ENCODE measurements at places on chromosomes 16 and 17.

- DNase-seq, result no peak
- no peak overlapping the region for H3K27ac ChIP-seq
- H3K4me3 ChIP-seq, result peak overlapping the region; percentile 79
- peaks cover 37% of the 10 kb centered on the region for H3K36me3 ChIP-seq
Observed at GRCh38 chr17:81710514-81711308, 1.4 kb upstream of the SLC25A10 start.

- H3K4me1 ChIP-seq, result no peaks in the 10 kb centered on the region
- H3K27ac ChIP-seq, result no peak overlapping the region
- no peaks in the 10 kb centered on the region for H3K27me3 ChIP-seq
- H3K36me3 ChIP-seq, result peaks cover 7% of the 10 kb centered on the region
- no peak overlapping the region for H3K4me3 ChIP-seq
- no peak for DNase-seq
Observed at GRCh38 chr17:67624886-67625656, 92.7 kb upstream of the NOL11 start.

- no peak overlapping the region for H3K27ac ChIP-seq
- H3K4me3 ChIP-seq, result no peak overlapping the region
- H3K27me3 ChIP-seq, result no peaks in the 10 kb centered on the region
- H3K36me3 ChIP-seq, result peaks cover 29% of the 10 kb centered on the region
Observed at GRCh38 chr17:32483451-32484019, 3.3 kb upstream of the CDK5R1 start.

DNA sequence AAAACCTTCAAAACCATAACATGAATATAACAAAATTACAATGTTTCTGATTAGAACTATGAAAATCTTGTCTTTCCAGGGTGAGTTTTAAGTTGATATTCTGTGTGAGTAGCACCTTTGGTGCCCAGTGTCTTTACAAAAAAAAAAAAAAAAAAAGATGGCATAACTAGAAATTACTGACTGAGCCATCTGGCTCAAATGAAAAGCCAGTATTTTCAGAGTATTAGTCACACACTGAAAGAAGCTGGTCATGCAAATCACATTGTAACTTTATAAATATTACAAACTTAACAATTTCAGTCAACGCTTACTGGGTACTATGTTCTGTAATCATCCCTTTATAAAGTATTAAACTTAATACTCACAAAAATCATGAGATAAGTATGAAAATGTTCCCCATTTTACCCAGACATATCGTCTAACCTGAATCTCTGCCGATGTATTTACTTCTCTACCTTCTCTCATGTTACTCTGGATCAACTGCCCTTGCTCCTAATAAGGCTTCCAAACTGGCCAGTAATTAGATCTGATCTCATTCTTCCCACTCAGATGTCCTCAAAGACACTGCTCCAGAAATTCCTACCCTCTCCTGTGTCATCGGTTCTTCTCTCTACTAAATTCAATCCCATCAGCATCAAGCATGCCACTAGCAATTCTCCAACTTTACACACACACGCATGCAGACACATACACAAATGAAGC, 25.4 kb downstream of the UBE2G1 start:
- no peaks in the 10 kb centered on the region for H3K27me3 ChIP-seq
- H3K27ac ChIP-seq, result no peak overlapping the region
- DNase-seq, result no peak
- peaks cover 2% of the 10 kb centered on the region for H3K4me1 ChIP-seq

- H3K27me3 ChIP-seq, result no peaks in the 10 kb centered on the region
- H3K4me1 ChIP-seq, result peaks cover 3% of the 10 kb centered on the region
- H3K4me3 ChIP-seq, result no peak overlapping the region
- H3K36me3 ChIP-seq, result no peaks in the 10 kb centered on the region
Observed at GRCh38 chr16:4324492-4325252, 8.8 kb downstream of the GLIS2 start.

DNA sequence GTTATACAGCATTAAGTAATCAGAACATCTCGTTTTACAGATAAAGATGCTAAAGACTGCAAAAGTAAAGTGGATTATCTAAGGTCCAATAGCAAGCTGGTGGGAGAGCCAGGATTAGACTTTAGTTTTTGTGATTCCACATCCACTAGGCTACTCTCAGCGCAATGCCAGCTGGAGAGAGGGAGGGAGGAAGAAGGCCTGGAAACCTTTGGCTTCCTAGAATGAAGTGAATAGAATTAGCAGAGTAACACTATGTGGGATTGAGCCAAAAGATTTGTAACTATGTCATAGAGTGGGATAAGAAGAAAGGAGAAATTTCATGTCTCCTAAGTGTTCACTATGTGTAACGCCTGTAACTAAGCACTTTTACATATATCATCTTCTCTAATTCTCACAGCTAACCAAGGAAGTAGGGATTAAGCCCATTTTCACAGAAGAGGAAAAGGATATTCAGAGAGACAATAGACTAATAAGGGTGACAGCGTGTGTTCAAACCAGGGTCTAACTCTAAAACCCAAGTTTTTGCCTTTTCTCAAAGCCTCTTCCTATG, 25.4 kb upstream of the NSRP1 start:
- no peaks in the 10 kb centered on the region for H3K36me3 ChIP-seq
- no peak overlapping the region for H3K4me3 ChIP-seq

GRCh38 chr16:70597135-70597835, 49.1 kb upstream of the IL34 start:
- H3K4me1 ChIP-seq, result no peaks in the 10 kb centered on the region
- H3K27me3 ChIP-seq, result no peaks in the 10 kb centered on the region
- H3K27ac ChIP-seq, result no peak overlapping the region
- no peak for DNase-seq

GRCh38 chr17:73272906-73273218, 11.2 kb upstream of the CPSF4L start:
- no peaks in the 10 kb centered on the region for H3K27me3 ChIP-seq
- H3K36me3 ChIP-seq, result no peaks in the 10 kb centered on the region
- DNase-seq, result peak; percentile 25
- H3K4me1 ChIP-seq, result no peaks in the 10 kb centered on the region
- no peak overlapping the region for H3K27ac ChIP-seq

DNA sequence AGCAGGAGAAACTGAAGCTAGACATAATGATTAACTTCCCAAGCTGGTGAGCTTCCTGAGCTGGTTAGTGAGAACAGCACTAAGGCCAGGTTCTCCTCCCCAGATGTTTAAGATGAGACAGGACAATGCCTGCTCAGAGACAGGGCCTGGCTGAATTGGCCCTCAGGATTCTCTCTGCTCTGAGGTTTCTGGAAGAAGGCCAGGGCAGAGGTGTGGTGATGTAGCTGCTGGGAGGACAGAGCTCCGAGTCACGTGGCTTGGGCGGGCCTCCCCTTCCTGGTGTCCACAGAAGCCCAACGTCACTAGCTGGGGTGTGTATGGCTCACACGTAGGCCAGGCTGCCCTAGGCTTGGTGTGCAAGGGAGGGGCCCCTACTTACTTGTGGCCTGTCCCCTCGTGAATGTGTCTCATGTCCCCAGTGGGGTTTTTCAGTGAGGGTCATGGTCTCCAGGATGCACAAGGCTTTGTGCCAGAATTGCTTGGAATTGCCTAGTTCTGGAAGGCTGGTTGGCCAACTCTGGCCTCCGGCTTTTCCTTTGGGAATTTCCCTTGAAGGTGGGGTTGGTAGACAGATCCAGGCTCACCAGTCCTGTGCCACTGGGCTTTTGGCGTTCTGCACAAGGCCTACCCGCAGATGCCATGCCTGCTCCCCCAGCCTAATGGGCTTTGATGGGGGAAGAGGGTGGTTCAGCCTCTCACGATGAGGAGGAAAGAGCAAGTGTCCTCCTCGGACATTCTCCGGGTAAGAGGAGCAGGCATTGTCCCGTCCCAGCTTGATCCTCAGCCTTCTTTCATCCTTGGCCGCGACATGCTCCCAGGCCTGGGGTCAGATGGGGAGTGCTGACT, 3.4 kb downstream of the NOD2 start:
- no peak for DNase-seq
- no peak overlapping the region for H3K4me3 ChIP-seq
- no peaks in the 10 kb centered on the region for H3K36me3 ChIP-seq
- H3K27me3 ChIP-seq, result peaks cover 8% of the 10 kb centered on the region
- no peaks in the 10 kb centered on the region for H3K4me1 ChIP-seq

- no peak overlapping the region for H3K4me3 ChIP-seq
- DNase-seq, result no peak
- no peaks in the 10 kb centered on the region for H3K27me3 ChIP-seq
- no peaks in the 10 kb centered on the region for H3K36me3 ChIP-seq
- H3K4me1 ChIP-seq, result no peaks in the 10 kb centered on the region
- H3K27ac ChIP-seq, result no peak overlapping the region
Observed at GRCh38 chr16:58815181-58815888, 81.2 kb upstream of the GOT2 start.

DNA sequence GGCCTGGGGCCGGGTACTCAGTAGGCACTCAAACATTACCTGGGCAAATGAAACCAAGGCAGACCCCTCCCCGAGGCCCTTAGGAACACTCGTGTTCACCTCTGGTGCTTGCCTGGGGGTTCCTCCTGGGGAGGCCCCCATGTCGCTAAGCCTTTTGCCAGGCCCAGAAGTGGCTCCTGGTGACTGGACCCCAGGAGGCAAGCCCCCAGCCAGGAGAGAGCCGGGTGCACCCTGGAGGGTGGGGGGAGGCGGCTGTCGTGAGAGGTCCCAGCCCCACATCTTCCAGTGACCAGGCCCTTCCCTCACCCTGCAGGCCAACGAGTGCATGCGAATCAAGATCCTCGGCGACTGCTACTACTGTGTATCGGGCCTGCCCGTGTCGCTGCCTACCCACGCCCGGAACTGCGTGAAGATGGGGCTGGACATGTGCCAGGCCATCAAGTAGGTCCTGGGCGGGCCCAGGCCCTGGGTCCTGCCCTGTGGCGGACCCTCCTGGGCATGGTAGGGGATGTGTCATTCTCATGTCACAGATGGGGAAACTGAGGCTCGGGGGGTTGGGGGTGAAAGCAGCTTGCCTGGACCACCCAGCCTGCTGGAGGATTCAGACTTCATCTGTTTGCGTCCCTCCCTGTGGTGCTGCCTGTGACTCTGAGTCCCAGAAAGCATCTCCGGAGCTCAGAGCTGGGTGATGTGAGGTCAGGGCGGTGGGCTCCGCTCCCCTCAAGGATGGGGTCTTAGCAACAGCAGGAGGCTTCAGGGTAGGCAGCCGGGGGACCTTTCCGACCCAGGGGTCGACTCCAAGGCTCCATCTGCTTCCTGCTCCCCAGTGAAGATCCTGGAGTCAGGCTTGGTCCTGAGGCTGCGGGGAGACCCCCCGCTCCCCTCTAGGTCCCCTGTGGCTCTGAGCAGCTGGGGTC, 32.5 kb downstream of the ADCY7 start:
- H3K4me1 ChIP-seq, result no peaks in the 10 kb centered on the region
- no peaks in the 10 kb centered on the region for H3K36me3 ChIP-seq
- DNase-seq, result peak; percentile 22
- H3K27ac ChIP-seq, result no peak overlapping the region
- no peaks in the 10 kb centered on the region for H3K27me3 ChIP-seq

DNA sequence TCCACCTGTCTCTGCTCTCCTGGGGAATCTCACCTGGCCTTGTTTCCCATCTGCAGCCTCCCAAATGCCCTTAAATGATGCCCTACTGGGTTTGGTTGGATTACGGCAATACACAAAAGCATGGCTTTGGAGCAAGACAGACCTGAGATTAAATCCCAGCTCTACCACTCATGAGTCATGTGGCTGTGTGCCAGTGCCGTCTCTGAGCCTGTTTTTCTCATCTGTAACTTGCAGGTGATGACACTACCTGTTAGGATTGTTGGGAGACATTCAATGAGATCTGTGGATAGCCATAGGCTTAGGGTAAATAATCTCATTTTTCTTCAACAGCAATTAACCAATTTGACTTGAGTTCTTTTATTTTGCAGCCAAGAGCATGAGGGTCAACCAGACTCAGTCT, 240.3 kb downstream of the MAF start:
- H3K27me3 ChIP-seq, result no peaks in the 10 kb centered on the region
- no peak overlapping the region for H3K4me3 ChIP-seq
- no peak for DNase-seq
- no peaks in the 10 kb centered on the region for H3K36me3 ChIP-seq
- H3K27ac ChIP-seq, result no peak overlapping the region

- peak; percentile 25 for DNase-seq
- no peaks in the 10 kb centered on the region for H3K36me3 ChIP-seq
- H3K27me3 ChIP-seq, result no peaks in the 10 kb centered on the region
- H3K4me3 ChIP-seq, result no peak overlapping the region
- H3K4me1 ChIP-seq, result no peaks in the 10 kb centered on the region
- no peak overlapping the region for H3K27ac ChIP-seq
Observed at GRCh38 chr17:77609553-77610517, 348.7 kb upstream of the TNRC6C start.

- no peaks in the 10 kb centered on the region for H3K27me3 ChIP-seq
- no peak overlapping the region for H3K4me3 ChIP-seq
- H3K27ac ChIP-seq, result no peak overlapping the region
- peaks cover 3% of the 10 kb centered on the region for H3K36me3 ChIP-seq
- no peak for DNase-seq
- peaks cover 2% of the 10 kb centered on the region for H3K4me1 ChIP-seq
Observed at GRCh38 chr16:4381935-4382794, 10.5 kb downstream of the VASN start.

DNA sequence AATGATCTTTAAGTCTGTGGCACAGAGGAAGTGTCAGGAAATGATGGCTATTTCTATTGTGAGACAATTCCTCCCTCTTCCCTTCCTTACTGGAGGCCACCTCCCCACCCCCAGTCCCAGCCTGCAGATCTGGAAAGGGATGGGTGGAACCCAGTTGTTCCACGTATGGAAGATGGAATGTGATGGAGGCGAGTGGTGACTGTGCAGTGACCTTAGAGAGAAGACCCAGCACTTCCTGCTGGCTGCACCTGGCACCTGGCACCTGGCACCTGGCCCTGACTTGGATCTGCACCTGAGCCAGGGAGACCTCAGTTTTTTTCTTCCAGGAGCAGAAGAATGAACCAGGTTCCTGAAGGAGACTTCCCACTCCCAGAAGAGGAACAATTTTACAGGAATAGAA, 33.0 kb upstream of the TMC5 start:
- H3K27me3 ChIP-seq, result no peaks in the 10 kb centered on the region
- no peaks in the 10 kb centered on the region for H3K36me3 ChIP-seq
- H3K27ac ChIP-seq, result no peak overlapping the region

DNA sequence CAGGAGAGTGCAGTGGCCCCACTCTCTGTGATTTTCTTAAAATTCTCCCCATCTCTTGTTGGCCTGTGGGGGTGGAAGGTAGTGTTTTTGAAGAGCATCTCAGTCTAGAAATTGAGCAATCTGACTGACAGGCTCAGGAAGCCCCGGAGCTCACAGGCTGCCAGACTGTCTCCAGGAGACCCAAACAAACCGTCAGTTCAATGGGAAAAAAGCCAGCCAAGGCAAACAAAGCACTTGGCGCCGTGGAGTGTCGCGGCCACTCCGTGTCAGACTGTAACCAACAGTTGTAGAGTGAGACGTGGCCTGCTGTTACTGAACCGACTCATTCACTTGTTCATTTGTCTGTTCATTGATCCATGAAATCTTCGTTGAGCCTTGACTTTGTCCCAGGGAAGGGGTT, 33.7 kb downstream of the RGS9 start:
- H3K4me3 ChIP-seq, result no peak overlapping the region
- H3K27me3 ChIP-seq, result no peaks in the 10 kb centered on the region
- H3K27ac ChIP-seq, result no peak overlapping the region
- H3K36me3 ChIP-seq, result no peaks in the 10 kb centered on the region
- DNase-seq, result no peak

DNA sequence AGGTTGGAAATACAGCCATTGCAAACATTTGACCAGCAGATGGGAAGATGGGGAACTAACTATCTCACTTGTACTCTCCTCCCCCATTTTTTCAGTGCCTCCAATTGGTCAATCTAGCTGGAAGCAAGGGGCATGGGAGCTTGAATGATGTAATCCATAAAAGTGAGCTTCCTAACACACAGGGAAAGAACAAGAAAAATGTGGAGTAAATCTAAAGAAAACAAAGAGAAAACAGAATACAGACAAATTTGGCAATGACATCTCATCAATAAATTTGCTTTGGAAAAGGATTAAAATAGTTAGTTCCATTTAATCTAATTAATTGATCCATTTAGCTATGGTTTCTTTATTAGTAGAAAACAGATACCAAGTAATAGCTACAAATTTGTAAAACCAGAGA, 592.6 kb upstream of the SOX9 start:
- DNase-seq, result no peak
- no peaks in the 10 kb centered on the region for H3K27me3 ChIP-seq
- H3K27ac ChIP-seq, result no peak overlapping the region
- H3K4me1 ChIP-seq, result no peaks in the 10 kb centered on the region

Measured in H9 (cell line).